ENCODE measurements at places on chromosomes 12 and 14.

DNA sequence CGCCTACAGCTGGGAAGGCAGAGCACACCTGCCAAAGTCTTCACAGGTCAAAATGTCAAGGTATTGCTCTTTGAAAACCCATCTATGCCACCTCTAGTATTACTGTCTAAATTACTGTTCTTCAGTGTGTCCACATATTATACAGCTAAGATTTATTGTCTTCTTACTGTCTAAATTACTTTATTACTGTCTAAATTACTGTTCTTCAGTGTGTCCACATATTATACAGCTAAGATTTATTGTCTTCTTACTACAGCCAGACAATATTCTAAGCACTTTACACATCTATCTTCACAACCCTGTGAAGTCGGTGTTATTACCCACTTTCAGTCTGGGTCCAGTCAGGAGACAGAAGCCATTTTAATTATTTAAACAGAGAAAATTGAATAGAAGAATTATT lies 173.9 kb downstream of the MYRFL start:
- DNase-seq = no peak

GRCh38 chr14:93566065-93566693 lies 135.4 kb downstream of the UNC79 start:
- DNase-seq = no peak

- DNase-seq = no peak
These were observed 40.8 kb downstream of the CCDC88C start for GRCh38 chr14:91376547-91377477.

DNA sequence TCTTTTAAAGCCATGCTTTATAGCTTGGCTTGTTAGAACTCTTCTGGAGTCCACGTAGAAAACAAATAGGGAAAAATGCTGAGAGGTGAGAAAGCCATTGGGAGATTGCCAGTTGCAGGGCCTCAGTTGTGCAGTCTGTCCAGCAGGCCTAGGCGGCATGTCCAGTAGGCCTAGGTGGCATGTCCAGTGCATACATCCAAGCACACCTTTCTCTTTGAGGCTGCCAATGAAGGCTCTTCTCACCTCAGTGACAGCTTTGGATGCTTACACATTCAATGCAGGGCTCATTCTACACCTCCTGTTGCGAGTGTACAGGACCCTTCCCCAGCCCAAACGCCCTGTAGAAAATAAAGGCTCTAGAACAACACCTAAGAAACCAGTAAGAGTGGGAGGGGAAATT lies 13.1 kb downstream of the CDK2AP1 start:
- no peak for DNase-seq

DNA sequence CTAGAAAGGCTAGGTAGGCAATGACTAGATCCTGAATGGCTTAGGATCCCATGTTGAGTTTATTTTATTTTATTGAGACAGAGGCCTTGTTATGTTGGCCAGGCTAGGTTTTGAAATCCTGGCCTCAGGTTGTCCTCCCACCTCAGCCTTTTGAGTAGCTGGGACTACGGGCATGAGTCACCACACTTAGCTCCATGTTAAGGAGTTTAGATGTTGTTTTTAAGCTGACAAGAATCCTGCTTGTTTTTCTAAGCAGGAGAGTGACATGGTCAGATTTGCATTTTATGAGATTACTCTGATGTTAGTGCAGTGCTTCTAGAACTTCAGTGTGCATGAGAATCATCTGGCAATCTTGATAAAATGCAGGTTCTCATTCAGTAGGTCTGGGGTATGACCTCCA lies 14.5 kb downstream of the CCDC198 start:
- no peak for DNase-seq

DNA sequence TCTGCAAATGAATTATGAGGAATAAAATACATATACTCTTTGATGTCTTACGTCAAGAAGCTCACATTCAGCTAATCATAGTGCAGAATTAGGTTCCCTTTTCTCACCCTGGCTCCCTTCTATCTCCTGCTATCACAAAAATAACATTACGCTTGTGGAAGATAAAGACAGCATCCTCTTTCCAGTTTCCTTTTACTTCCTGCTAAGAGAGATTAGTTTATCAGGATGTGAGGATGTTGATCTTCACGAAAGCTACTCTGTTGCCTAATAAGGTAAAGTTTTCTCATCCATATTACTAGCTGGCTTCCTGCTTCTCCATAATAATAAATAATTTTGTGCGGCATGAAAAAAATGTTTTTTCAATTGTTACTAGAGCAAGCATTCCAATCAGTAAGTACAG lies 217.7 kb upstream of the DCN start:
- DNase-seq = no peak

DNA sequence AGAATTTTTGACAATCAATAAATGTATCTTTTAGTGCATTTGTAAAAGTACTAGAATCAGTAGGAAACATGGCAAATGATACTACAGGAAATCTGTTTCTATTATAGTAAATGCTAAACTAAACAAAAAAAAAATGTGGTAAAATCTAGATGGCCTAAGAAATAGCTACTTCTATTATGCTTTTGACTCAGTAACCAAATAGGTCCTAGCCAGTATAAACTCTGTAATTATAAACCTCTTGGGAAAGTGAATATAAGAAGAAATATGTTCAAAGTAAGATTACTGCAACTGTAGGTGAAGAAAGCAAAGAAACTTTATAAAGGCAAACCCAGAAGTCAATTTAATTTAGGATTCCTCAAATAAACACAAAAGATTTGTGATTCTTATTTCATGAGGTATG lies 581.2 kb downstream of the LRFN5 start:
- DNase-seq = no peak

DNA sequence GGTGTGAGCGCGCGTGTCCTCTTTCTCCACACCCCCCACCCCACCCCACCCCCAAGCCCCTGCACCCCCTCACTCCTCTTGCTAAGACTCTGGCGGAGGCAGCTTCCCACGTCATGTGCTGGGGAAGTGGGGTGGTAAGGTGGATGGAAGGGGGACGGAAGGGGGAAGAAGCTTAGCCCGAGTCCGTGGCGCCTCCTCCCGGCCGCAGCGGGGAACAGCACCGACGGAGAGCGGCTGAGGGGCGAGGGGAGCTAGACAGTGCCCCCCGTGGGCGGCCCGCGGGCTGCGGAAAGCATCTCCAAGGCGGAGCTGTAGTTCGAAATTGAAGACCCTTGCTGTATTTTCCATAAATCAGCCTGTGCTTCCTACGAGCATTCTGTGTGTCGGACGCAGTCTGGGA lies 588 bp upstream of the GRIN2B start:
- no peak for DNase-seq

GRCh38 chr12:52041695-52042123 lies 9.5 kb upstream of the NR4A1 start:
- DNase-seq = no peak

DNA sequence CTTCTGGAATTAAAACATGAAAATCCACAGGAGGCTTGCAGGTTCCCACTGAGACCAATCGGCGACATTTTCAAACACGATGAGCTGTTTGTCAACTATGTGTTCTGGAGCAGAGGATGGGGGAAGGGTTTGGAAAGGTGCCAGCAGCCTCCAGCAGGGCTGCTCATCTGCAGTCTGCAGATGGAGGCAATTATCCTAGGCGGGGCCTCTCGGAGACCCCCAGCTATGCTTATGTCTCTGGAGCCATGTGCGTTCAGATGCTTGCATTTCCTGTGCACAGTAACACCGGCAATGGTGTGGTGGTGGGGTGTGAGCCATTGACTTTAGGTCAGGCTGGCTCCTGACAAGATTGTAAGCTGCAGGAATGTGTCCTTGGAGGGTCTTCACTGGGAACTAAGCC lies 51.7 kb downstream of the RPH3A start:
- DNase-seq = no peak

- no peak for DNase-seq
These were observed 102.7 kb downstream of the ST8SIA1 start for GRCh38 chr12:22231836-22232235.

GRCh38 chr14:94498215-94498614 lies 11.1 kb downstream of the SERPINA12 start:
- no peak for DNase-seq

- DNase-seq = no peak
These were observed 138.4 kb downstream of the ADGRD1 start for GRCh38 chr12:131091976-131092691.

DNA sequence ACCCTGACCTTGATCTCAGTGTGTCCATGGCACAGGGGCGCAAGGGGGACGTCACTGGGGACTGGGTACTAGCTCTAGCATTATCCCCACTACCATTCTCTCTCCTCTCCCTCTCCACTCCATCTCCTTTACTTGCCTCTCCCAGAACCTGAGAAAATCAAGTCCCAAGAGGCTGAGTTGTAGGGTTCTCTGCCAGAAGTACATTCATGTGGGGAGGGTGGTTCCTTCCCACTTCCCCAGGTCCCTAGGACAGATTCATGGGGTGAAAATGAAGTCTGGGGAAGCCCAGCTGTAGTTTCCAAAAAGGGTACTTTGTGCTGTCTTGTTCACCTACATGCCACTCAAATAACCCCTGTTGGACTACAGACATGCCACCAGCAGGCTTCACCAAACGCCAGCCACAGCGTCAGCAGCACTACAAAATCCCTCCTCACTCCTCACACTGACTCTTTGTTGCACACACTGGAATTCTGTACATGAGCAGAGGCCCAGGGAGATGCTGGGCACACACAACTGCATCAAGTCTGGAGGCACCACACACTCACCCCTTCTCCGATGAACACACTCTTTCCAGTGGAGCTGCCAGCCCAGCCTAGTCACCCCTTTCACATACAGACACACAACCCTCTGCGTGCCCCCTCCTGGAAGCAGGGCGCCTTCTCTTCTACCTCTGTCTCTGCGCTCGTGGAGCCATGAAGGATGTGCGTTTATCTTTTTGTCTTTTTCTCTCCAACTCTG lies 6.9 kb downstream of the RARG start:
- no peak for DNase-seq

DNA sequence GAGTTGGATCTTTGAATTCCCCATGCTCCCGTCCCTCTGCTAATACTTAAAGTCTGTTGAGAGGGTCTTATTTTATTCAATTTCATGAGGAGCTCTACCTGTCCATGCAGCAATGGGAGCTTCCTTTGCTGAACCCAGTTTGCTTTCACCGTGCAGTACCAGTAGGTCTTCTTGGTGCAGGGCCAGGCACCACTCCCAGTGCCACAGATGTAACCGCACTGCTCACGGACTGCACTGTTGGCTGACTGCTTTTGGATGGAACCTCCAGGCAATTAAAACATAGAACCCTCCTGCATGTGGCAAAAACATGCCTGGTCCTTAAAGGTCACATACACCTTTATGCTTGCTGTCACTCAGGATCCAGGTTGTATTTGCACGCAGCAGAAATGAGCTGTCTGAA lies 9.3 kb upstream of the CABP1 start:
- DNase-seq = no peak

GRCh38 chr14:65156568-65157366 lies 54.5 kb upstream of the MAX start:
- DNase-seq = no peak

GRCh38 chr12:15984097-15984800 lies 73.1 kb downstream of the DERA start:
- DNase-seq = no peak

DNA sequence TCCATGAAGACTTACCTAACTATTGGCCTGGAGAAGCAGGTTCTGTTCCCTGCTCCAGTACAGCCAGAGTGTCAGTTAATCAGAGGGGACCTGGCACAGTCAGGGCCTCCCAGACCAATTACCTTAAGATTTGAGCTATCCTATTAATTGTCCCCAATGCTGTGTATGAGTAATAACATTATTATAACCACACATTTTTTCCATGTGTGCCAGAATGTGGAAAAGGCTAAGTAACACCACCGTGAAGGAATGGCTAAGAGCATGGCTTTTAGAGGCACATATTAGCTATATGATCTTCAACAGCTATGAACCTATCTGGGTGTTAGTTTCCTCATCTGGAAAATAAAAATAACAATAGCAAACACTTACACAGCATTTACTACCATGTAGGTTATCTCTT lies 111.1 kb upstream of the RAP1B start:
- DNase-seq = no peak

- peak; percentile 51 for DNase-seq
These were observed 50.4 kb downstream of the DYRK2 start for GRCh38 chr12:67698672-67699581.

DNA sequence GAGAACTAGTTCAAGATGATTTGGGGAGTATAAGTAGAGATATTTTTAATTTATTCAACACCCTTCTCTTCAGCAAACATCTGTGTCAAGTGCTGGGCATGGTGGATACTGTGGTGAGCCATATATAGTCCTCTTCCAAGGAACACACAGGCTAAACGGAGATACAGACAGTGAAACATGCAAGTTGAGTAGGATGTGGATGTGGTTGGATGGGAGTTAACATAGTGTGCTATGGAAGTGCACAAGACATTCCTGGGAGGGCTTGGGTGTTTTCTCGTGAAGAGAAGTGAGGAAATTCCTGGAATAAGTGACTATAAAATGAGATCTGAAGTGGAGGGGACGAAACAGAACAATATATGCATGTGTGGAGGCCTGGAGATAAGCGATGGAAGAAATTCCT lies 181.1 kb upstream of the NPAS3 start:
- no peak for DNase-seq

- no peak for DNase-seq
These were observed 48.1 kb downstream of the ADCK1 start for GRCh38 chr14:77848031-77848430.

DNA sequence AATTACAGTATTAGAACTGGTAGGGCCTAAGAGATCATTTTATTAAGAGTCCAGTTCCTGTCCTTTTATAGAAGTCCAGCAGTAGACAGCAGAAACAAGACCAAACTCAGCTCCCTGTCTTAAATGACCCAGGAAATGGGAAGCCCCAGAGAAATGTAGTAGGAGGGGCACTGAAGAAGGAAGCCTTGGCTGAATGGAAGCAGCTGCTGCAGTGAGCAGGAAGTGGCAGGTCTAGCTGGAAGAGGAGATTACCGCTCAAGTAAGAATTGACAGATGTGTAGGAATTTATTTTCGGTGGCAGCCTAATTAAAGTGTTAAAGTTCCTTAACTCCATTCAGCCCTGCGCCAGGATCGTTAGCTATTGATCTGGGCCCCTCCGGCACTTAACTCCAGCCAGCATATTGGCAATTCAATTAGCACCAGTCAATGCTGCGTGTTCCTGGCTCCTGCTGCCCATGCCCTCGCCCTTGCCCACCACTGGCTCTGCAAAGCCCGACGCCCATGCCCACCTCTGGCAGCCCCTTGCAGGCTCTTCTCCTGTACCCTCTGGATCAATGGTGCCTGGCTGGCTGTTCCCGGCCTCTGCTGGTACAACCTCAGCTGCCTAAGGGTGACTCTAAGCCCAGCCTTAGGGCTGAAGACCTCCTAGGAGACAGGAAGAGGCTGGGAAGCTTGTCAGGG lies 21.1 kb downstream of the ZFHX2 start:
- peak; percentile 9 for DNase-seq

GRCh38 chr12:120259418-120260202 lies 5.9 kb downstream of the PXN start:
- no peak for DNase-seq
